HS-27A (cell line): ENCODE measurements at places on chromosomes 5 and 9.

- no peak for DNase-seq
Observed at GRCh38 chr9:108860354-108860753, 1.7 kb upstream of the ACTL7A start.

GRCh38 chr9:15304632-15305031 is 2.4 kb downstream of the TTC39B start:
- DNase-seq, result no peak

DNA sequence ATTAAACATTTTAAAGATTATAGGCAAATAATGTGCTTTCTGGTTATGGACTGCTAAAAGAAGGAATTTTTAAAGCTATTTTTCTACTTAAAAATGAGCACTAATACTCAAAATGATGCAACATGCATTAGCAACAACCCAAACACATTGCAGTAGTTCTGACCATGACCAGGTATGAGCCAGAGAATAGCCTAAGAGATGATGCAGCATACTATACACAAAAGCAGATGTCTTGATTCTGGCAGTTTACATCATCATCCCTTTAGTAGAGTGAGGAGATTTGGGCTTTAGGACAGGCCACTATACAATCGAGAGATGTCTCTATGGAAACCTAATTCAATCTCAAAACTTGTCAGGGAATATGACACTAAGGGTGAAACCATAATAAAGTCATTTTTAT is 307.1 kb downstream of the PRR16 start:
- no peak for DNase-seq

GRCh38 chr9:68538200-68538599 is 2.5 kb downstream of the TMEM252 start:
- no peak for DNase-seq

DNA sequence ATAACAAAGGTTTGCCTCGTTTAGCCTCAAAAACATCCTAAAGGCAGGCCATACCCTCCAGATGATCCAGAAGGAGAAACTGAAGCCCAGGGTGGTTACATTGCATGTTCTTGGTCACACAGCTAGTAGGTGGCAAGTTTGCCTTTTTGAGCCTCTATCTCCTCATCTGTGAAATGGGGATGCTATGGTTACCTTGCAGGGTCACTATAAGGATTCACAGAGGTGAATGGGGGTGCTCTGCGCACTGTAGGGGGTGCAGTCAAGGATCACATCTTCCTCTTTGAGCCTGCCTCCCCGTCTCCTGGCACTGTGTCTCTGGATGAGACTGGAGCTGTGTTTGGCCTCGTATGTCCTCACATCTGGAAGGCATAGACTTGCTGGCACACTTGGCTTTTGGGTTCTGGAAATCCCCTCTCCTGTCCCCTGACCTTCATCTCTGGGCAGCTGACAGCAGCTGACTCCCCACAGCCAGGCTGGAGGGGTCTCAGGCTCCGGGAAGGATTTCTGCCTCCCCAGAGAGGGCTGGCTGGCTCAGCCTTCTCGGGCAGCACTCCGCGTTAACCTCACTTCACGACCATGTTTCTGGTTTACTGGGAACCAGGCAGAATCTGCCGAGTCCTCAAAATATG is 167.7 kb downstream of the RGS3 start:
- DNase-seq, result no peak

- DNase-seq, result no peak
Observed at GRCh38 chr9:21153336-21154017, 11.8 kb upstream of the IFNW1 start.
